ENCODE measurements at places on chromosomes 2 and 18.

GRCh38 chr2:148530350-148530749 is 114.2 kb upstream of the EPC2 start:
- no peak for DNase-seq

DNA sequence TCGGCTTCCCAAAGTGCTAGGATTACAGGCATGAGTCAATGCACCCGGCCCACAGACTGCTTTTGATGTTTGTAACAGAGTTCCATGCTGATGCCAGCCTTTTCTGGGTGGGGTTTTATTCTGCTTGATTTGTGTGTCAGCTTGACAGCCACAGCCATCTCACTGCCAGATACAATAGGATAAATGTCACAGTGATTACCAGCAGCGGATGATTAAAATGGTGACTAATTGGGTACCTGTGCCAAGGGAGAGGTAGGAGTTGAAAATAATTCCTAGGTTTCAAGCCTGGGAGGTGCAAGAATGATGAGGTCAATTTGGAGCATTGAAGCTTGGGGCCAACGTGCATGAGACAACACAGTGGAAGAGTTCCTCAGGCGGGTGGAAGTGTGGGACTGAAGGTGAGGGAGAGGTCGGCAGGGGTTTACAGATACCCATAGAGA is 39.4 kb downstream of the SH2D6 start:
- no peak for DNase-seq

GRCh38 chr2:106057206-106057605 is 136.9 kb downstream of the UXS1 start:
- DNase-seq, result no peak

DNA sequence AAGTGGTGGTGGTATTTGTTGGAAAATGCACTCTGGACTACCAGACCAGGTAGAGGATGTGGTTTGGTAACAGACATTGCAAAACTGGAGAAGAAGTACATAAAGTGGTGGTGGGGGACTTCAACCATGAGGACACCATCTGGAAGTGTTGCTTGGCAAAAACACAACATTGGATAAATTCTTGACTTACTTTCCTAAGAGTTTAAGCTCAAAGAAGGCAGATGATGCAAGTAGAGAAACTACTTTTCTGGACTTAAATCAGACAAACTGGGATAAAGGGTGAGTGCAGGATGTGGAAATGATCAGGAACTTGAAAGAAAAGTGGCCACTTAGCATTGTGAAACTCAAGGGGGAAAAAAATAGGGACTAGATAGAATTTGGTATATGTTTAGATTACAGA is 487.4 kb downstream of the ZEB2 start:
- DNase-seq, result no peak

DNA sequence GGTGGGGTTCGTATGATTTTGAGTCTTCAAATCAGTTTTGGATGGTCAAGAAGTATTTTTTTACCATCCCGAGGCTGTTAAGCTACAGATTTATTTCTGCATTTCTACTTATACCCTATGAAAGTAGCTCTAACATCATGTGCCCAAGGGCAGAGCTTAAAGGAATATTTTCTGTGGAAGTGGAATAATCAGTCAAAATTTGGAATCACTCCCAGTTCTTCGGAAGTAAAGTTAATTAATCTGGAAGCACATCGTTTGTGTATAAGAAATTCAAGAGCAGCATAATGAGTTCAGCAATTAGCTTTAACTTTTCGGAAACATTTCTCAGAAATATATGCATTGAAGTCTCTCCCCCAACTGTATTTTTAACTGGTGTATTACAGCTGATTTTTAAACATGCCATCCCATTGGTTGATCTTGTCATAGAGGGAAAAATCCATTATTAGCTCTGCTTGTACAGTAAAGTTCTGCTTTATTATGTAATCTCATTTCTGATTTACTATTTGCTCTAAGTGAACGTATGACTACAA is 510.1 kb downstream of the DCC start:
- no peak for DNase-seq

DNA sequence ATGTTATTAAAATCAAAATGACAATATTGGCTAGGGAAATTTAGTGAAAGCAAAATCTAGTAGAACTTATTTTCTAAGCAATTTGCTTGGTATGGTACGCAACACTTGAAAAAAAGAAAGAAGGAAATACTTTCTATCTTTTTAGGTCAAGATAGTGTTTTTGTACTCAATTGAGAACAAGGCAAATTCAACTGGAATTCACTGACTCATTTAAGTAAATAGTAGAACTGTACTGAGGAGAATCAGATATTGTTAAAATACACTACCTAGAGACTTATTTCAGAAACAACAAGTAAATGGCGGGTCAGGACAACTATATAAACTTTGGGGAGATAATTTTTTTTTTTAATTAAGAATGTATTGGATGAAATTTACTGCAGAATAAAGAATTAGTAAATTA is 18.9 kb downstream of the ZRANB3 start:
- DNase-seq, result no peak

DNA sequence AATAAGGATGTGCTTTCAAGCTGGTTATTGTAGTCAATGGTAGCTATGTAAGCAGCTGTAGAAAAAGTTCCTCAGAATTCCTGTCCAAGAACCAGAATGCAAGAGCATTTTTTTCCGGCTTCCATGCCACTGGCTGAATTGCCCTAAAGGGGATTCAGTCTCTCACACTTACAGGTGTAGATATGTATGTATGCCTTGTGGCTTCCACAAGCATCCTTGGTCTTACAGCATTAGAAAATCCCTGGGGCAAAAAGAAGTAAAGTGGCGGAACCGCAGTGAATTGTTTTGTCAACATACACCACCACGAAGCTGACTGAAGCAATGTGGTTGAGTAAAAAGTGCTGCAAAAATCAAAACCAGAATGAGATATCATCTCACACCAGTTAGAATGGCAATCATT is 54.6 kb downstream of the FANCL start:
- DNase-seq, result no peak

DNA sequence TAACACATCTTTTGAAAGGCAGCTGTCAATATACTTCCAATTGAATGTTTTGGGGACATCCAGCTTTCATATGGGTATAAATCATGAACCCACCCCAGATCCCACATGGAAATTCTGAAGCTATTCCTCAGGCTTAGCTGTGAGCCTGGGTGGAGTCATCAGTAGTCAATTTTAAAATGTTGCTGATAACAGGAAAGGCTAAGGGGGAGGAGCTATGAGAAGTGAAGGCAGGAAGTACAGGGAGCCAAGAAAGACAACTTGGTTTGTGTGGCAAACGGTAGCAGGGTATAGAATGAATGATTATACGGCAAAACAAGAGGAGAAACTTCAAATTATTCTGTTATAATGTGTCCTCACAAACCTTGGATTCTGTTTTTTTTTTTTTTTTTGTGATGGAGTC is 108.6 kb downstream of the QPCT start:
- DNase-seq, result no peak

GRCh38 chr2:133362061-133362476 is 206.2 kb downstream of the NCKAP5 start:
- no peak for DNase-seq

GRCh38 chr2:39416140-39416539 is 20.9 kb downstream of the MAP4K3 start:
- no peak for DNase-seq

DNA sequence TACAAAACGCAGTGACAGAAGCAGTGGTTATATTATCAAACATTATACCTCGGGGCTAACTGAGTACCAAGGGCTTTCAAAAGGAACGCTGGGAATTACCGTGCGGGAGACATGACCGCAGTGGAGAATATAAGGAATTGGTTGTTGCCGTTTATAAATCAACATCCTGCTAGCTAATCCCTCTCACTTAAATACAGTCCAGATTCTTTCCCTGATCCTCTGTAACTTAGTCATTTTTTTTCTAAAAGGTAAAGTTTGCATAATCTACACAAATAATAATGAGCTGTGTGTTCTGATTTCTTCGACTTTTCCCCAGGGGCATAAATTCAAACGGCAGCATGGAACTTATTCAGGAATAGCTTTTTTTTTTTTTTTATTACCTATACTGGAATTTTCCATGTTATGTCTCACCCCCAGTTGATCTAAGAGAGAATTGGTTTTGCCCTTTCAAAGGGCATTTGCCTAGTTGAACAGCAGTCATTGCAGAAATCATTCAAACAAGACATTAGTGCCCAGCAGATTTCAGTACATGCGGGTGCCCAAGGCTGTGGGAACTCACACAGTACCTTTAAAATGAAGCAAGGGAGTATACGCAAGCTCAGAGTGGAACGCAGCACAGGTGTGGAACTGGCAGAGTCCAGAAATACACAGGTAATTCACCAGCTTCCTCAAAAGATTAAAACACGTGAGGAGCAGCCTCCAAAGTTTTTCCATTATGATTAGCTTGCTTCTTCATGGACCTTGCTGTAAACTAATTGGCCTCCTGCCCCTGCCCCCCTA is 63.9 kb downstream of the SMIM21 start:
- DNase-seq, result no peak

DNA sequence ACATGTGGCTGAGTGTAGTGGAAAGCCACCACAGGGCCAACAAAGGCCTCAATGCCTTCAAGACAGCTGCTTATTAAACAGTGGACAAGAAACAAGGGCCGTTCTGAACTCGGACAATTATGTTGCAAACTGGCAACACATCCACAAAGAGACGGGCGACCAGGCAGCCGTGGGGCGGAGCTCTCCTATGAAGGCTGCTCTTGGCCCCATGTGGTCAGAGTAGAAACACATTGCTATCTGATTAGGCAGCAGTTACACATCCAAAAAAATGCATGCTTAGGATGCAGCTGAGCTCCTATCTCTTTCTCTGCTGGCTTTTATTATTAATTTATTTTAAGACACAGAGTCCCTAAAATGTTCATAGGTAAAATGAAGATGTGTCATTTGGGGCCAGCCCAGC is 163.4 kb downstream of the TMEM163 start:
- DNase-seq, result no peak

- no peak for DNase-seq
Observed at GRCh38 chr2:152693033-152693432, 24.2 kb downstream of the PRPF40A start.

DNA sequence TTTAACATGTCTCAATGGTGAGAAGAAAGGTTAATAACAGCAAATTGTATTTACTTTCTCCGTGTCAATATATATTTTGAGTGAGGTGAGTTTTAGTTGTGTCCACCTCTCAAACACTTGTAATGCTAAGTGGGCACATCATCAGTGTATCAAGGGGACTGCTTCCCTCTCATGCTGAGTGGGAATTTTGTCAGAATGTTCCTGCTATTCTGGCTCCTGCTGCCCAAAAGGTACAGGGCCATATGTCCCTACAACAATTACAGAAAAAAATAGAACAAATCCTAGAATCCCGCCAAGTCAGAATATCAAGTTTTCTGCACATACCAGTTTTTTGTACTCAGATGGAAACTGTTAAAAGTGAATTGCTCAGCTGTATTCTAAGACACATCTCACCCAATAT is 5.4 kb upstream of the CERKL start:
- DNase-seq, result no peak

DNA sequence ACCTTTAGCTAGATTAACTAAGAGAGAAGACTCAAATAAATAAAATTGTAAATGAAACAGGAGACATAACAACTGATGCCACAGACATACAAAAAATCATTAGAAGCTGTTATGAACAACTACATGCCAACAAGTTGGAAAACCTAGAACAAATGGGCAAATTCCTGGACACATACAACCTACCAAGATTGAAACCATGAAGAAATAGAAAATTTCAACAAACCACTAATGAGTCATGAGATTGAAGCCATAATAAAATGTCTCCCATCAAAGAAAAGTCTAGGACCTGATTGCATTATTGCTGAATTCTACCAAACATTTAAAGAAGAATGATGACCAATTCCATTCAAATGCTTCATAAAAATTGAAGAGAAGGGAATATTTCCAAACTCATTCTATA is 54.3 kb downstream of the ST3GAL5 start:
- no peak for DNase-seq

DNA sequence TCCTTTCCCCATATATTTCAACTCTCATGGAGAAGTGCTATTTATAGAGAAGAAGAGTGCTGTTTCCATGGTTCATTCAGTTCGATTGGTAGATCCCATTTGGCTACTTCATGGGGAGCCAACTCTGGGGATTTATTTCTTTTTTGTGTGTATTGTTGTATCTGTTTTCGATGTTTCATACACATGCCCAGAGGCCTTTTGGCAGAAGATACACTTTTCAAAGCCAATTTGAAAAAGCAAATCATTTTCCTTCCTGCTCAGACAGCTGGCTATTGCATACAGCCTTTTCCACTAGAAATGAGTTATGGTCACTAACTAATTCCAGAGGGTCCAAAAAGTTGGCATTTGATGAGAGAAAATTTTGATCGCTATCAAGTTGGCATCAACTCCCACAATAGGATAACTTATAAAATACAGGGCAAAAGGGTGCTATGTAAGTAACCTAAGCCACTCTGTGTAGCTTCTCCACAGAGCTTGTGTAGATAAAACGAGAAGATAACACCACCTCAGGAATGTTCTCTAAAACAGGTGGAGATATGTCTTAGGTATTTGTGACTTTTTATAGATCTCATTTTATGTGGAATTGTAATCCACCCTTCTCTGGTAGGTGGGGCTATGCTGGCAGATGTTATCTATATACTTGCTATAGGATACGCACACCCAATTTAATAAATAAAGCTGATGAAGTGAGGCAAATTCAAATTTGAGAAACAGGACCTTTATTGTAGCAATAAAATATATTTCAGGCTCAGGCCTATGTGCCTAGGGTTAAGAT is 798.5 kb downstream of the SATB2 start:
- no peak for DNase-seq

DNA sequence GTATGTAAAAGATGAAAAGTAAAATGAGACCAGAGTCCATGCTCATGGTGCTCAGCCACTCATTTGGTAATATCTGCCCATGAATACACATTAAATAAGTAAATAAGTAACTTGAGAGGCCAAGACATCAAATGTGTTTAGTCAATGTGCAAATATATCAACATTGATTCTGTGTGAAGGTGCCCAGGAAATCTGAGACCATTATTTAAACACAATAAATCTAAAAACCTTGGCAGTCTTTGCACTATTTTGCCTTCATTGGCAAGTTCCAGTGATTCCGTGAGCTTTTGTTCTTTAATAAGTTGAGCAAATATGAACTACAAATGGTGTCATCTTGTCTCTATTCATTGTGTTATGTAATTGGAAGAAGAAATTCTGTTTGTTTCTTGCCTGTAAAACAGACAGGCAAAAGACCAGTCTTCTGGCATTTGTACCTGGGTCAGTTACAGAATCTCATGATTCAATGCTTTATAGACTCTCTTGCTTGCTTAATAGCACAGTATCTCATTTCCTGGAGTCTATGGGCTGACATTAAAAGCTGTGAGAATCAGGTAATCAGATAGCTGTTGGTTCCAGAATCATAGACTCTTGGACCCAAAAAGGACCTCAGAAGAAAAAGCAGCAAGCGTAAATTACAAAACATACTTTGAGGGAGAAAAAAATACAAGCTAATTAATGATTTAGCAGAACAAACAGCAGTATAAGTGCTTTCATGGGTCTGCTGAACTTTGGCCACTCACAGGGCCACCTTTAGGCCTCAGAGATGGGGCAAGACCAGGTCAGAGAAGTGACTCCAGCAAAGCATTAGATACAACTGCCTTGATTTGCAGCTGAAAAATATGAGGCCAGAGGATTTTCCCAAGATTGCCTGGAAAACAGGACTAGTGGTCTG is 20.0 kb upstream of the SERPINB3 start:
- no peak for DNase-seq
